Naive thymus-derived CD8-positive, alpha-beta T cell (primary cell): ENCODE measurements at places on chromosomes 1 and 21. TPM values are rescaled to one million over a fixed set of nuclear protein-coding genes. Genes with fewer than 3 reads are reported as not detected.

GNG4 gene
- polyA plus RNA-seq = not detected

VSIG8 gene
- not detected for polyA plus RNA-seq

FCRLA gene
- polyA plus RNA-seq = 0.95 TPM

C4BPA gene
- not detected for polyA plus RNA-seq
